ENCODE measurements at places on chromosomes 5 and 9.
A peak's percentile ranks its signal among the peaks of the same experiment; 100 is the strongest.

DNA sequence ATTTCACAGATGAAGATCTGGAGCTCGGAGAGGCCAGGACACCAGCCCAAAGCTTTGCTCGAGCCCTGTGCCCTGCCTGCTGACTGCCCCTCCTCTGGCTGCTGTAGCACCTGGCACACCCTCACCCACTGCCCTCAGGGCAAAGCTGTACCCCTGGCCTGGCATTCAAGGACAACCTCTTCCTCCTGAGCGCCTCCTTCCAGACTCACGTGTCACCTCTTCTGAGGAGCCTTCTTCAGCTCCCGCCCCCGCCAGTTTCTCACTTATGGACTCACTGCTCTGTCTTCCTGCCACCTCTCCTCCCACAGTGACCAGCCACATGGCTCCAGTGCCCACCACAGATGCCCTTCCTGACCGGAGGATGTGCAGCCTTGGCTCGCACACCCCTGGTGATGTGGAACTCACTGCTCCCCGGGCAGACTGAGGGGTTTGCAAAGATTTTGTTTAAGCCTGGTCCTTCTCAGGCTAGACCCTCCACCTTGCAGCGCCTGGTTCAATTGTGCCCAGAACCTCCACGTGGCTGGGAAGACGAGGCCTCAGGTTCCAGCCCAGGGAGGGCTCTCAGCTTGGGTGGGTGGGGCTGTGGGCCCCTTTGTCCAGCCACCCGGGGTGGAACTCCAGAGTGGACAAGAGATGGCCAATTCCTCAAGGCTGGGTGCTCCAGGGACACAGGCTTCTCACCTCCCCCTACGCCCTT lies 46.6 kb upstream of the PHYKPL start:
- no peak for DNase-seq

- no peak for DNase-seq
Observed at GRCh38 chr9:137521405-137521985, 28.7 kb downstream of the PNPLA7 start.

DNA sequence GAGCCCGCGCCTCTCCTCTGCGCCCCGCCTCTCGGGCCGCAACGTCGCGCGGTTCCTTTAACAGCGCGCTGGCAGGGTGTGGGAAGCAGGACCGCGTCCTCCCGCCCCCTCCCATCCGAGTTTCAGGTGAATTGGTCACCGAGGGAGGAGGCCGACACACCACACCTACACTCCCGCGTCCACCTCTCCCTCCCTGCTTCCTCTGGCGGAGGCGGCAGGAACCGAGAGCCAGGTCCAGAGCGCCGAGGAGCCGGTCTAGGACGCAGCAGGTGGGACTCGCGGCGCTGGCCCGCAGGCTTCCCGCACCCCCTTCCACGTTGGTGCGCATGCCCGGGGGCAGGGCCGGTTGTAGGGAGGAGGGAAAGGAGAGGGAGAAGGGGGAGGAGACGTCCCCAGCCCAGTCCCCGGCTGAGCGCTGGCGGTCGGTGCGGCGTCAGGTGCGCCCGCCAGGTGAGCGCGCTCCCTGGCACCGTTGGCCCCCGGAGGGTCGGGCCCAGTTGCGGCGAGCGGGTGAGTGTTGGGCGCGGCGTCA lies at the start of gene OCLN:
Gene OCLN, plus strand, starts transcription at position 400 of the 532 bp plus-strand sequence. CDS start 11,455 bp downstream, outside the sequence.
- peak; percentile 11 for DNase-seq

DNA sequence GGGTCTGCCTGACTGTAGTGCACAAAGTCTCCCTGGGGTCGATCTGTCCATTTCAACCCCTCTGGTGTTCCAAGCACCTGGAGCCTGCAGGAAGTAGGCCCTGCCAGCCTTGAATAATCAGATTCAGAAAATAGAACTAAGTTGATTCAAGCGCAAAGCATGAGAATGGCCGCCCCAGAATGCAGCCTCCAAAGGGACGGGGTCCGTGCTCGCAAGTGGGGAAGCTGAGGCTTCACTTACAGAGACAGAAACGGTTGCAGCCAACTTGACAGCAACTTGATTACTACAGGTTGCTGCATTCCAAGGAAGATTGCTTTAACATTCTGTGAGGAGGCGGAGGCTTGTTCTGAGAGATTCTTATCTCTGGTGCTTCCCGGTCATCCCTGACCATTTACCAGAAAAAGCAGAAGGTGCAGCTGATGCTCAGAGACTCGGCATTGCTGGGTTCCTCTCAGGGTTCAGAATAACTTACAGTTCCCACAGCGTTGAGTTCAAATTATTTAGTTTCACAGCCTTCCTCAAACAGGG lies 14.9 kb upstream of the LRRC14B start:
- DNase-seq = no peak

GRCh38 chr5:16863469-16863946 lies 72.6 kb downstream of the MYO10 start:
- DNase-seq = no peak

DNA sequence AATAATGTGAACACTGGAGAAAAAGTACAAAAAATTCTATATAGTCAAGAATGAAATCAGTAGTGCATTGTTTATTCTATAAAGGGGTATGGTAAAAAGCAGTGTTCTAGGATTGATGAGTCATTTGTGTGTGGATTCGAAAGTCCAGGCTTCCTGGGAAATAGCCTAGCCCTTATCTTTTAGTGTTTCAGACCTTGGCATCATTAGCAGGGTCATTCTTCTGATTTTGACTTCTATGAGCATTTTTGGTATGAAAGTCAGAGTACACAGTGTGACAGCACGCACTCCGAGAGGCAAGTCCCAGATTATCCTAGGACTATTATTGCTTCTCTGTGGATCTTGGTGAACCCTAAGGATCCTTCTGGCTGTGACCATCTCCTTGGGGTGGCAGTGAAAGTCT lies 16.9 kb downstream of the PCSK5 start:
- DNase-seq = no peak

DNA sequence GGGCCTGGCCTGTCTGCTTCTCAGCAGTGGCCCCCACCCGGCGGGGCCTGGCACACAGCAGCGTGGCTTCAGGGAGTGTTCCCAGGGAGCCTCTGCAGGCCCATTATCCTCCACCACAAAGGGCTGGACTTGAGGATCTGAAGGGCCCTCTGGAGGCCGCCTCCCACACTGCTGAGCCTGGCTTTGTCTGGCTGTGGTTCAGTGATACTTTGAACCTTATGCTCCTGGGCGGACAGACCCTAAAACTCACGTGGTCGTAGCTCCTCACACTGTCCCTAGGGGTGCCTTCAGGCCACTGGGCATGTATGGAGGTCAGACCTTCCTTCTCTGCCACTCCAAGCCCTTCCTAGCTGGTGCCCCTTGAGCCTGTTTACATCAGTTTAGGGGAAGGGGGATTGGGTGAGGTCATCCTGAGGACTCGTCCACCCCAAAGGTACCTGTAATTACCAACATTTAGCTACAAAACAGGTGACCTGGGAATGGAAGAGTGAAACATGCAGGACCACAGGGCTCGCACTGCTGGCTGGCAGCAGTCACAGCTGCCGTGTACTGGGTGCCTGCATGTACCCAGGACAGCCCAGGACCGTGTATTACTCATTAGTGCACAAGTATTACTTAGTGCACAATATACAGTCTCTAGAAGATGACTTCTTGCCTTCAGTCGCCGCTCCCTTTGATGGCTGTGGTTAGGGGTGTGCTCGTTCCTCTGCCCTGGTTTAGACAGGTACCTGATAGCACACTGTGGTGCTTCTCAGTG lies 8.5 kb downstream of the GRHPR start:
- no peak for DNase-seq

DNA sequence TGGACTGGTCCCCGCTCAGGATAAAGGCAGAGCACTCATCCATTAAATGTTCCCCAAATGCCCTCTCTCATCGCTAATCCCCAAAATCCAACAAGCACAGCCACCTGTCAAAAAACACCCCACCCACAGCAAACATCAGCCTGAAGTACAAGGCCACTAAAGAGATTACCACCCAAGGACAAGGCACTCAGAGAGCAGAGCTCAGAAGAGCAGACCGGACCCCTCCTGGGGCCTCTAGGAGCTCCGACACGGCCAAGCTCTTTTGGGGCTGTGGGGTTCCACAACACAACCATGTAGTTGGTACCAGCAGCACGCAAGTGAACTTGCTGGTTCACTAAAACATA lies 9.8 kb downstream of the VDAC1 start:
- no peak for DNase-seq

- DNase-seq = no peak
Observed at GRCh38 chr5:90022711-90023053, 386.9 kb downstream of the CETN3 start.

DNA sequence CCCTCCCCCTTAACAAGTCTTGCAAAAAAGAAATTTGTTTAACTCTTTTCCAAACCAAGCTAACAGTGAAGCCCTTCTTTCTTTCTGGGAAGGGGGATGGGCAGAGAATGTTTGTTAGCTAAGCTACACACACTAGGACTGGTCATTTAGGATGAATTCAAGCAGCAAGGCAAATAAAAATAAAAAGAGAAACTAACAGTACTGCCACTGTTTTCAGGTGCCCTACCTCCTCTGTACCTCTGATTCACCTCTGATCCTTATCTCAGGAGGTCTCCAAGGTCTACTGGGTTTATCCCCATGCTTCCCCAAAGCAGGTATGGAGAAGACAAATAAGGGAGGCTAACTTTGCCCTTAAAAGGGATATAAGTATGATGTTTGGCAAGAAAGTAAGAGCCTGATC lies 52.9 kb downstream of the ELL2 start:
- no peak for DNase-seq

- DNase-seq = no peak
Observed at GRCh38 chr5:124806373-124807077, 60.1 kb upstream of the ZNF608 start.

DNA sequence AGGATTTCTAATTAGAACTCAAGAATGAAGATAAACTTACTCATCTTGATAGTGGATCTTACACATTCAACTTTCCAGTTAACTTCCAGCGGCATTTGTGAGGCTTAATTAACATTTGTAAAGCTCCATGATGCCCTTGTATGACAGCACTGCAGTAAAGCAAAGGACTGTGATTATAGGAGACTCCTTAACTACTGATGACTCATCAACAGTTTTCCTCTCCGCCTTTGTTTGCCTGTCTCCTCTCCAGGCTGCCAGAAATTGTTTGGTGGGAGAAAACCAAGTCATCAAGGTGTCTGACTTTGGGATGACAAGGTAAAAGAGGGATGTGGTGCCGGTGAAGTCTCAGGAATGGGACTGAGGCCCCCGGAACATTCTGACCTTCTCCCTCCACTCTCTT lies 20.4 kb upstream of the CYFIP2 start:
- DNase-seq = no peak

- no peak for DNase-seq
Observed at GRCh38 chr9:97501972-97502221, 431 bp downstream of the TMOD1 start.

- DNase-seq = no peak
Observed at GRCh38 chr9:133696071-133696472, 42.1 kb downstream of the SARDH start.

GRCh38 chr9:32264170-32264864 lies 120.1 kb upstream of the ACO1 start:
- DNase-seq = no peak

DNA sequence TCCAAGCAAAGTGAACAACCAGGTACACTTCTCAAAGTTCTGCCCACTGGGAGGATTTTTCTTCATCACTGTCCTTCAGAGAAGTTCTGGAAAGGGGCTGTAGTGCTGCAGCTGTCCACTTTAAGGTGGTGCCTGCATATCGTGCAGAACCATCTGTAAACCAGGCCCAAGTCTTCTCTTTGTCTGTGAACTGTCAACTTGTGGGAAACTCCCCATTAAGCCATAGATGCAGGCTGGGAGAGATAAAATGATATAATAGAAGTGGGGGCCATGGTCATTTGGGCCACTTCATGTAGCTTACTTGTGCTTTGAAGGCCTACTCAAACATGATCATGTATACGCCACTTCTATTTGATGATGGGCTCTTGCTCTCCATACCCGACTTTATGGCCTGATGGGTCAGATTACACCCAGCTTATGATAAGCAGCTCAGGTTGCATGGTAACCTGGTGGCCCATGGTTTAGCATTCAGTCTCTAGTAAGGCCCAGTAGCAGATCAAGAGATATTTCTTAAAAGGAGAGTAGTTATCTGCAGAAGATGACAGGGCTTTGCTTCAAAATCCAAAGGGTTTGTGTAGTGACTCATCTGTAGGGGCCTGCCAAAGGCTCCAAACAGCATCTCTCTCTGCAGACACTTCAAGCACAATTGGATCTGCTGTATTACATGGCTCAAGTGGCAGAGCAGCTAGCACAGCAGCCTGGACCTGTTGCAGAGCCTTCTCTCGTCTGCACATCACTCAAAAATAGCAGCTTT lies 15.7 kb upstream of the BTF3 start:
- no peak for DNase-seq

GRCh38 chr9:122056484-122056883 lies 36.6 kb downstream of the TTLL11 start:
- no peak for DNase-seq

- no peak for DNase-seq
Observed at GRCh38 chr9:124511891-124512805, 4.9 kb upstream of the NR5A1 start.

DNA sequence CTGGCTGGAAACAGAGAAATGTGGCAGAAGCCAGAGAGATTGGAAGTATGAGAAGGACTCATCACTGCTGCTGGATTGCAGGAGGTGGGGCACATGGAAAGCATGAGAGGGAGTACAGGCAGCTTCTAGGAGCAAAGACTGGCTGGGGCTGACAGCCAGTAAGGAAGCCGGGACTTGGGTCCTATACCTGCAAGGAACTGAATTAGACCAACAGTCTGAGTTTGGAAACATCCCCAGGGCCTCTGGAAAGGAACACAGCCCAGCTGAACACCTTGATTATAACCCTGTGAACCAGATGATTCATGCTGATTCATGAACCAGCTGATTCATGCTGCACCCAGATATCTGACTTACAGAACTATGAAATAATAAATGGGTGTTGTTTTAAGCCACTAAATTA lies 93.4 kb downstream of the OSTF1 start:
- no peak for DNase-seq
